ENCODE measurements at places on chromosomes 3 and 15.

DNA sequence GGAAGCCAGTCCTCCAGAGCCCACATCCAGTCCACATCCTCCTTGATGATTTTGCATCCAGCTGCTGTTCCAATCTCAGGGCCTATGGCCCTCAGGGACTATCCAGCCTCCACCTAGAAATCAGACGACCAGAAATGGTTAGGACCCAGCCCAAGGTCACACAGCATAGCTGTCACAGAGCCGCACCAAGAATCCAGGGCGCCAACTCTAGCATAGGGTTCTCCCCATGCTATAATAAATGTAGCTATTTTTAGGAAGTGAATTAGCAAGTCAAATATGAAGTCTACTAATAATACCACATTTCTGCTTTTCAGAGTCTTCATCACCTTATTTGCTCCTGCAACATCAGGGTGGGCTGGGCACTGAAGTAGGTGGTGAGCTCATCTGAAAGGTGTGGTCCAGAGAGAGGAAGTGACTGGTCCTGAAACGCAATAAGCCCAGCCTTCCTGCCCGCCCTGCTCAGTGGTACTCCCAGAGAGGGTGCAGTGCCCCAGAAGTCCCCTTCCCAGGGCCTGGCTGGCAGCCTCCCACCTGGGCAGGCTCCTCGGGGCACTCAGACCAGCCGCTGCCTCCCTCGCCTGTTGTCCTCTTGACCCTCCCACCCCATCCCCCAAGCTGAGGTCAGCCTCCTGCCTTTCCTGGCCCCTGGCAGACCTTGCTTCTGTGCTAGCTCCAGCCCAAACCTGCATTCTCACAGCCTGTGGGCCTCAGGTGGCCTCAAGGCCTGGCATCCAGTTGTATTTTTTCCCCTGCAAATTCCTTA is 17.6 kb upstream of the CYP11A1 start:
- DNase-seq, result peak; percentile 19

- DNase-seq, result peak; percentile 73
Observed at GRCh38 chr15:31396881-31397560, 70.4 kb downstream of the KLF13 start.

GRCh38 chr3:195065142-195065863 is 205.7 kb downstream of the XXYLT1 start:
- DNase-seq, result no peak

DNA sequence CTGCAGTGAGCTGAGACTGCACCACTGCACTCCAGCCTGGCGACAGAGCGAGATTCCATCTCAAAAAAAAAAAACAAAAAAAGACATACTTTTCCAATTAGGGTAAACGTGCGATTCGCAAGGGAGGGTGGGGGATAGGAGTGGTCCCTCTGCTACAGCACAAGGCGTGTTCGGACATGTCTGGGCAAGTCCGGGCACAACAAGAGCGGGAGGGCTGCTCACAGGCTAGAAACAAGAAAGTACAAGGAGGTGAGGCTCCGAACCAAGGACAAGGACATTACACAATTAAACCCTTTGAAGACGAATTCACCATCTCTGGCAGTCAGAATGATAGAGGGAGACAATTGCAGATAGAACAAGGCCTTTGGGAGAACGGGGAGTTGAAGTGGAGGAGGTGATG is 32.2 kb upstream of the BCL2A1 start:
- DNase-seq, result no peak

DNA sequence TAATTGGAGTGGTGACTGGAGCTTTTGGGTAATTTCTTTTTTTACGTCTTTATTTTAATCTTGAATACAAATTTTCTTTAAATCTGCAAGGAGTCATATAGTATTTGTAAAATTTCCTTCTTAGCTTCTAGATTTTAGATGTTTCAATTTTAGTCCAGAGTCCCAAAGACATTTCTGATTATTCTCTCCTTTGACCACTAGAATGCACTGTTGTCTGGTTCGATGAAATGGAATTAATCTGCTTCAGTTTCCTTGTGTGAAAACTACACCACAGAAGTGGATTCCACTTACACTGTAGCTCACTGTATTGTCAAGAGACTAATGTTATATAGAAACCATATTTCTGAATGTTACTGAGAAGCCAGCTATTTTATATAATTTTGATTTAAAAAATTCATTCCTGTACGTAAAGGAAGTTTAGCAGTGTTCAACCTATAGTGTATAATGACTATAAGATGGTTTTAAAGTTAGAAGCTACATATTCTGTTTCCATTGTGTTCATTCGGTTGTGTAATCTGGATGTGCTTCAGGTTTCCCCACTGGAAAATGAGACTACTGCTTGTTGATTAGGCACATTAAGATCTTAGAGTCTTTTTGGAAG is 6.1 kb downstream of the GRAMD1C start:
- DNase-seq, result peak; percentile 50

GRCh38 chr3:39101022-39101689 is 6.3 kb downstream of the GORASP1 start:
- DNase-seq, result peak; percentile 61

DNA sequence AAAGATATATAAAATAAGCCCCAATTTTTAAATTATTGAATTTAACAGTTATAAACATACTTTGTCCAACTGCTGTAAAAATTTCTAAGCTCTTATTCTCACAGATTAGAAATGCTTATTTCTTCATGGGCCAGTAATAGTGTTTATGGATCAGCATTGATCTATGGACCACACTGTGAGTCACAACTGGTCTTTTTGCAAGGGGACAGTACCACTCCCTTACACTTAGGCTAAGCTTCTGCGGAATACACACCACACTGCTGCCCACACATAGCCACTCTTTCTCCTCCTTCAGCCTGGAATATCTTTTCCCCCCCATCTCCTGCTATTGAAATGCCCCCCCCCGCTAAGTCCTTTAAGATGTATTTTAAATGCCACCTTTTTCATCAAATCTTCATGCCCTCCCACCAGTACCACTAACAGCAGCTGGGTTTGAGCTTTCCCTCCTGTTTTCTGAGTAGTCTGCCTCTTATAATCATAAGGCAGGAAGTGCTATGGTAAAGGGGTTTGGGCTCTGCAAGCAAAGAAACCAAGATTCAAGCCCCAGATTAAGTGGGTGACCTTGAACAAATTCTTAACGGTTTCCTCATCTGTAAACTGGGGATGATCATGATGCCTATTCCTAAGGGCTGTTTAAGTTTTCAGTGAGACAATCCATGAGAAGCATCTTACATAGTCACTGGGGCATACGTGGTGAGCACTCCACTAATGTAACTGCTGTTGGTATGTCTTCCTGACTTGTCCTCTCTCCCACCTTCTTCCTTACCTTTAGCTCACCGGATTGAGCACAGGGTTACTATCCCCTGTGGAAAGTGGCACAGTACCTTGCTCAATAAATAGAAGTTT is 69.2 kb downstream of the DCUN1D1 start:
- no peak for DNase-seq

- no peak for DNase-seq
Observed at GRCh38 chr15:96462768-96463750, 132.6 kb downstream of the NR2F2 start.

DNA sequence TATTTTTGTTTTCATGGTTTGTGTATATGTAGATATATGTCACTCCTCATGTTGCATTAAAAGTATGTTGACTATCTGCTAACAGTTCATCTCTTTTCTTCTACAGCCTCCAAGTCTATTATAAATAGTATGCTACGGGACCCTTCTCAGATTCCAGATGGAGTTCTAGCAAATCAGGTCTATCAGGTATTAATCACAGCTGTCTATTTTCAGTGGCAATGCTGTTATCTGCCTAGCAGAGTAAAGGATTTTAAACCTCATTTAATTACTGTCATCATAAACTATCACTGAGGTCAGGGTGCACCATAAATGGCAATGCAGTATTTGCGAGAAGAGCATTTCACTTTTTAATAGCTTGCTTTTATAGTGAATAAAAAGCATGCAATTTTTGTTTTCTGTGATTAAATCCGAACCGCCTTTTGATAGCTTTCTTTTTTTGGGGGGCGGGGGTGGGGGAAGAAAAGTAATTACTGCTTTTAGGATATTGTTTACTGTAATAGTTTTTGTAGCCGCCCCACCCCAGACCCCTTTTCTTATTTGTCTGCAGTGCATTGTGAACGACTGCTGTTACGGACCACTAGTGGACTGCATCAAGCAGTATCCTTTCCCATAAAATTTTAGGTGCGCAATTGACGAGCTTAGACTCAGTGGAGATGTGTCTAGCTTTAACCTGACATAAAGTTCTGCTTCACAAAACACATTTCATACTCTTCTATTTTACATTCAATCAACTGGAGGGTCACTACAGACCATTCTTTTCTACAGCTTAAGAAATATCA is 112.3 kb downstream of the CDIN1 start:
- DNase-seq, result no peak

GRCh38 chr15:62853114-62853840 is 189.3 kb upstream of the TPM1 start:
- DNase-seq, result peak; percentile 63

GRCh38 chr3:23325466-23326065 is 122.4 kb downstream of the UBE2E2 start:
- DNase-seq, result peak; percentile 39

- no peak for DNase-seq
Observed at GRCh38 chr3:138673641-138674530, 65.3 kb downstream of the FAIM start.

- DNase-seq, result no peak
Observed at GRCh38 chr3:29922992-29923746, 642.3 kb downstream of the RBMS3 start.

DNA sequence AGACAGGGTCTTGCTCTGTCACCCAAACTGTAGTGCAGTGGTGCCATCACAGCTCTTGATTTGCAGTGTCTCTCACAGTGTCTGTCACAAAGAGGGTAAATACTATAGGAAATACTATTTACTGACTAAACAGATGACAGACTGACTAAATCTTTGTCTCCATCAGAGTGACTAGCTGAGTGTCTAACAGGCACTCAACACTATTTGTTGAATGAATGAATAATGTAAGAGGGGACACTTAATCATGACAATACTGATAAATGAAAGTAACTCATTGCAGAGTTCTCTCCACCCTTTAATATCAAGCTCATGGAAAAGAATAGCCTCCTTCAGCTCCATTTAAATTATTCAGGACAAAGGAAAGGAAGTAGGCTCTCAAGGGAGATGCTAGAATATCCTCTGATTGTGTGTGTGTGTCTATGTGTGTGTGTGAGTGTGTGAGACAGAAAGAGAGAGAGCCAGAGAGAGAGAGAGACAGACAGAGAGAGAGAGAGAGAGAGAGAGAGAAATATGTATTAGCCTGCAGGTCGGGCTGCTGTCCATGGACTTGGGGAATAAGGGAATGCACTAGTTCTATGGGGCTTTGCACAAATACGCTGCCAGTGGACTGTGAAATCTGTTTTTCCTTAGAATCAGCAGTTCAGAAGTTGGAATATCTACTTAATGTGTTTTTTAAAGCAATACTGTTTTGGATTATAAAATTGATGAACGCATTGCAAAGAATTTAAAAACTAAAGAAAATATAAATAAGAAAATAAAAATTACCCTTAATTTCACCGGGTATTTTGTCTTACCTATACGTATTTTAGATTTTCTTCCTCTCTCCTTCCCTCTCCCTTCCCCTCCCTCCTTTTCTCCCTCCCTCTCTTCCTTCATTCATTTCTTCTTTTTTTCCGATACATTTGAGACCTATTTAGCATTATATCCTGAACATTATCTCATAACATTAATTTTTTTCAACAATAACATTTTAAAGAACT is 132.9 kb upstream of the LRIG1 start:
- no peak for DNase-seq

DNA sequence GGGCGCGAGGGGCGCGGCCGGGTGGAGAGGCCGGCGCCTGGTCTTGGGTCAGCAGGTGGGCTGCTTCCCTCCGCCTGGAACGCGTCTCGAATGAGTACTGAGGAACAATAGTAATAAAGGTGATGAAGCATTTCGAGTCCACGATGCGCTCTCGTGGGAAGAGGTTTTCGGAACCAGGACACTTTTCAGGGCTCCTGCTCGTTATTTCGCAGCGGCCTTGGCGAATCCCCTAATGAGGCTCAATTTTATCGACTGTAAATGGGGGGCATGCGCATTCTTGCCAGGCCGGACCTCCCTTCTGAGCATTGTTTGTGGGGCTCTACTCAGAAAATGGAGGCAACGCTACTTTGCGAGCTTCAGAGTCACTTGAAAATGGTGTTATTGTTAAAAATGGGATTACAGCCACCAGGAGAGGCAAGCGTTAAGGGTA is 1.2 kb downstream of the NR2C2 start:
- DNase-seq, result no peak

- no peak for DNase-seq
Observed at GRCh38 chr3:44110648-44111047, 131.0 kb upstream of the TOPAZ1 start.

- DNase-seq, result no peak
Observed at GRCh38 chr3:152204218-152204617, 64.5 kb upstream of the MBNL1 start.

- DNase-seq, result peak; percentile 54
Observed at GRCh38 chr15:64247906-64248541, 85.2 kb upstream of the PPIB start.

DNA sequence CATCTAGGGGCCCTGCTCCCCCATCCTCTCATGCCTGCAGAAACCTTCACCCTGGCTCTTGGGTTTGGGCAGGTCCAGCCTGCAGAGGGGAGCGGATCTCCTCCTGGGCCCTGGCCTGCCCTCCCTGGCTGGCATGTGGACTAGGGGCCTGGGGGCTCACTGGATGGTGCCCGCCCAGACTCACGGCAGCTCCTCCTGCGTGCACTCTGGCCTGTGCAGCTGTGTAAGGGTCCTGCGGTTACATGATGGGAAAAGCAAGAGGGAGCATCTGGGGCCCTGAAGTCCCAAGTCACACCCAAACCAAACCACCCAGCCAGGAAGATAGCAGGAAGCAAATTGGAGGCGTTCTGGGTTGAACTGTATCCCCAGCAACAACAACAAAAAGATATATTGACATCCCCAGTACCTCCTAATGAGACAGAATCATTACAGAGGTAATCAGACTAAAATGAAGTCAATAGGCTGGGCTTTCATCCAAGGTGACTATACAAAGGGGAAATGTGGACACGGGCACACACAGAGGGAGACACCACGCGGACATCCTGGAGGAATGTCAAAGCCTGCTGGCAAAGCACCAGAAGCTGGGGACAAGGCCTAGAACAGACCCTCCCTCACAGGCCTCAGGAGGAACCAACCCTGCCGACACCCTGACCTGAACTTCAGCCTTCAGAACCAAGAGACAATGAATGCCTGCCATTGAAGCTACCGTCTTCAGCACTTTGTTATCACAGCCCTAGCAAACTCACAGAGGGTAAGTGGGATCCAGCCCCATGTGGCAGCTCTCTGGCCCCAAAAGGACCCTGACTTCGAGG is 10.4 kb upstream of the CLK3 start:
- DNase-seq, result no peak

DNA sequence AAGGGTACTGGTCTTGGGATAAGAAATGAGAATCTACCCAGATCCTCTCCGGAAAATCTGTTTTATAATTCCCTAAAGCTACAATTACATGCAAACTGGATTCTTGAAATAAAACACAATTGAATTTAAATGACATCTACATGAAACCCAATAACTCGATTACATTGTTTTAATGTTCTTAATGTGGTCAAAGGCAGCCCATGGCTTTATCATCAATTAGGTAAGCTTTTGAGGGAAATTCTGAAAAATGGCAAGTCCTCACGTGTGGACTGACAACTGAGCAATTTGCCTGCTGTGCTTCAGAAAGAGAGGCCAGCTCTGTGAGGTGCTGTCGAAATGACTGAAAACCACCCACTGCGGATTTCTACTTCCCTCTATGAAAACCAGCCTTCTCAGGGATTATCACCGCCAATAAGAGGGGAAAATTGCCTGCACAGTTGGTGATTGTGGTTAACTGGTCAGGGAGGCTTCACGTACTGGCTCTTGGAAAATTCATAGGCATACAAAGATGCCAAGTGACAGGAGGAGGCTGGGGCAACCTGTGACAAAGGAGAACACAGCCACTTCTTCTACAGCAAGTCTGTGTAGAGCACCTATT is 200.8 kb upstream of the SLCO3A1 start:
- peak; percentile 2 for DNase-seq
